ENCODE measurements at places on chromosomes 6 and 20.
A peak's percentile ranks its signal among the peaks of the same experiment; 100 is the strongest.

DNA sequence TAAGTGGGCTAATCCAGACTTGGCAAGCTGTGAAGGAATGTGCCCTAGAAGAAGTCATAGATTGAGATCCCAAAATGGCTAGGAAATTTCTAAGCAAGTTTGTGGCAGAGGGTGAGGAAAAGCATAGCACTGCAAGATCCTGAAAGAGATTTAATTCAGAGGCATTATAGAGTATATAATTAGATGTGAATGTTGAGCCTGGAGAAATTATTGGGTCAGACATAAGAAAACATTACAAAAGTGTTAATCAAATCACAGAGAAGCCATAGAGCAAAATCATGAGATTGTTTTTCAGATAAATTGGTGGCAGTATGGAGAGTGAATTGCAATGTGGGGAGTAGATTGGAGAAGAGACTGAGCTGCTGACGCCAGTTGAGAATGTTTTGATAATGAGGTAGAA lies 90.0 kb downstream of the CD2AP start:
- no peaks in the 10 kb centered on the region for H3K27me3 ChIP-seq
- peaks cover 14% of the 10 kb centered on the region for H3K36me3 ChIP-seq

- no peaks in the 10 kb centered on the region for H3K4me1 ChIP-seq
- no peak overlapping the region for H3K4me3 ChIP-seq
- DNase-seq: no peak
- H3K27me3 ChIP-seq: peaks cover 9% of the 10 kb centered on the region
- H3K27ac ChIP-seq: no peak overlapping the region
Observed at GRCh38 chr20:59804871-59805665, 128.4 kb downstream of the SYCP2 start.

GRCh38 chr20:63574156-63574828 lies at the start of gene HELZ2:
TSS of gene HELZ2 (minus strand) at chr20:63574239. CDS start at chr20:63572385, 1,854 bp downstream.
- peak within 1 kb of the TSS; percentile 83 for H3K4me3 ChIP-seq
- peaks cover 18% of the 10 kb centered on the region for H3K27me3 ChIP-seq
- peaks cover 10% of the 10 kb centered on the region for H3K4me1 ChIP-seq

GRCh38 chr6:16756660-16757255 lies 4.5 kb downstream of the ATXN1 start:
- no peak for DNase-seq
- H3K27ac ChIP-seq: no peak overlapping the region
- peaks cover 54% of the 10 kb centered on the region for H3K4me1 ChIP-seq
- peaks cover 46% of the 10 kb centered on the region for H3K36me3 ChIP-seq
- no peak overlapping the region for H3K4me3 ChIP-seq

GRCh38 chr20:48788486-48789072 lies 39.2 kb downstream of the PREX1 start:
- no peaks in the 10 kb centered on the region for H3K27me3 ChIP-seq
- H3K4me3 ChIP-seq: no peak overlapping the region
- DNase-seq: no peak
- H3K4me1 ChIP-seq: peaks cover 55% of the 10 kb centered on the region
- H3K27ac ChIP-seq: peak overlapping the region; percentile 24

GRCh38 chr6:13872681-13873080 lies 52.1 kb upstream of the RNF182 start:
- DNase-seq: no peak
- H3K4me1 ChIP-seq: peaks cover 10% of the 10 kb centered on the region
- peaks cover 11% of the 10 kb centered on the region for H3K27me3 ChIP-seq
- H3K36me3 ChIP-seq: no peaks in the 10 kb centered on the region
